CD4-positive, alpha-beta memory T cell (primary cell): ENCODE measurements at places on chromosomes 1 and 21. TPM values are rescaled to one million over a fixed set of nuclear protein-coding genes. Genes with fewer than 3 reads are reported as not detected.

The CCDC27 gene
- not detected for total RNA-seq

- DNase-seq: no peak
Observed at GRCh38 chr21:41786509-41786987, 19.7 kb upstream of the RIPK4 start.

GRCh38 chr1:23824711-23825075 lies 536 bp downstream of the HMGCL start:
- no peak for DNase-seq

DNA sequence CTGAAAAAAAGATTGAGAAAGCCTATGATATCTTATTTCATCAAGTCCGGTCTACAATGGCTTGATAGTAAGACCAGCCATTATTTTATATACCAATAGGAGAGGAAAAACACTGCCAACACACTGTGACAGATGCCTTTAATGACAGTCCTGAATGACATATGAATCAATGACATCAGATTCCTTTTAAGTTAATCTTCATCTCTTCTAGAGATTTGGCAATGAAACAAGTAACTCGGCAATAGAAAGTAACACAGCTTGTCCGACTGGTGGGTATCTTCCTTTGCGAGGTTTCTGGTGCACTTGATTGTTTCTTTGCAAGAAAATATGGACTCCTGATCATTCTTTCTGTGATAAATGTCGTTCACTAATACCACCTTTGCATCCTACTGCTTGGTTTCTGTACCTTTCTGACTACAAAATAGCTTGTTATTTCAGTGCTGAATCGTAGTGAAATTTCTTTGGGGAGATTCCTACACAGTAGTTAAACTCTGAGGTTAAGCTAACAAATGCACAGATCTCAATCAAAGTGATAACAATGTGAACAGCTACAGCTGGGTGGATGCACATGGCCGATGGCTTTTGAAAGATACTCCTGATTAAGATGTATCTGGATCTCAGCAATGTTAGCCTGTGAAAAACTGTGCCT lies 104.7 kb downstream of the MRPS6 start:
- DNase-seq: no peak

GRCh38 chr1:35298464-35298863 lies 30.0 kb downstream of the ZMYM4 start:
- DNase-seq: peak; percentile 44

DNA sequence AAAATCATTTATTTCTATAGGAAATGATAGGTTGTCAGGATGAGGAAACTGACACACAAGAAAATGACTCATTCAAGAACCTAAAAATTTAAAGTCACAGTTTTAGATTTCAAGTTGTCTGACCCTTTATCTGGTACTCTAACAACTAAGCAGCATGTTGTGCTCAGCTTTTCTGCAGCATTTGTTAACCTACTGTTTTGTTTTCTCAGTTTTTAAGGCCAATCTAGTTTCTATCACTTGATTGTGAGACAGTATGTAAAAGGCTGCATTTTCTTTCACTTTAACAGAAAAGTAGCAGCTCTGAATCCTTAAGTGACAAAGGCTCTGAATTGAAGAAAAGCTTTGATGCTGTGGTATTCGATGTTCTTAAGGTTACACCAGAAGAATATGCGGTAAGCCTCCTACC lies 59.1 kb downstream of the RALGPS2 start:
- DNase-seq: no peak

- DNase-seq: no peak
Observed at GRCh38 chr1:205858141-205858961, 8.4 kb upstream of the PM20D1 start.

The HTR6 gene
- 0.44 TPM for total RNA-seq

DNA sequence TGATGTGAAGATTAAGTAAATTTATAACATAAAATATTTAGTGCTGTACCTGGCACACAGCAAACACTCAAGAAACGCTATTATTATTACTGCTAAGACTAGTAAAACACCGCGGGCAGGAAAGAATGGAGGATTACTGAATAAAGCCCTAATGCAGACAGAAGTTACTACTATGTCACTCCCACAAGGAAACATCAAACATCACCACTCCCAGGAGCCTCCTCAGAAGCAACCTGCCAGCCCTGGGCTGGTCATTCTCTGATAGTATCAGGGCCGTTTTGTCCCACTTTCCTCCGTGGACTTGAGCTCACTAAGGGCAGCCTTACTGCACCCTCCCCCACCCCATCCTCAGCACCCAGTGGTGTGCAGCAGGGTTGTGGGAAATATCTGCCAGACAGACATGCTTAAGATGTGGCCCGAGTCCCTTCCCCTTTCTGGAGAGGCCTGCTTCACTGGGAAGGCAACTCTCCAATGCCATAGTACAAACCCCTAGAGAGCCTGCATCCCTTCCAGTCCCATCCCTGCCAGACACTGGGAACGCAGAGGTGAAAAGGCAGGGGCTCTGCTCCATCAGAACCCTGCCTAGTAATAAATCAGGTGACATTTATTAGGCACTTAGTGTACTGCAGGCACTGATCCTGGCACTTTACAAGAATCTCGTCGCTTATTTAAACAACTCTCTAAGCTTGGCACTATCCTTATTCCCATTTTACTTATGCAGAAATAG lies 41.7 kb upstream of the ECE1 start:
- no peak for DNase-seq
